T-cell (primary cell): ENCODE measurements at places on chromosomes 3 and 15.

DNA sequence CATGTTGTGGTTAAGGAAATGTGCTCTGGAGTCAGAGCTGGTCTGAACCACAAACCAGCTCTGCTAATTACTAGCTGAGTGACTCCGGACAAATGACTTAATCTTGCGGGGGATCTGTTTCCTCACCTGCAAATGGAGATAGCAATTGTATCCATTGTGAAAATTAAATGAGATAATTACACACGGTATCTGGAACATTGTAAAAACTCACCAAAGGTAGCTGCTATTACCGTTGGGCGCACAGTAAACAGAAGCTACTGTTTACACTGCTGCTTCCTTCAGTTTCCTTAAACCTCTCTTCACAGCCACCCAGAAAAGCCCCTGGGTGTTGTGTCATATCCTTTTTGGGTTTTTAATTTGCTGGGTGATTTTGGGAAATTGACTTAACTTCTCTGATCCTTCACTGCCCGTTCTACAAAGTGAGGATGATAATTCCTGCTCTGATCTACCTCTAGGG, 107.8 kb downstream of the MEGF11 start:
- DNase-seq, result no peak

GRCh38 chr15:88897456-88898194, 2.3 kb upstream of the HAPLN3 start:
- peak; percentile 59 for DNase-seq

- DNase-seq, result no peak
These were observed 276.0 kb downstream of the GBE1 start for GRCh38 chr3:81485444-81485865.

GRCh38 chr15:93241696-93242585, 152.9 kb upstream of the RGMA start:
- no peak for DNase-seq
